ENCODE measurements at places on chromosomes 6 and 20. TPM values are rescaled to one million over a fixed set of nuclear protein-coding genes. Genes with fewer than 3 reads are reported as not detected.

The GRM1 gene
- total RNA-seq = not detected

The SLC24A3 gene
- total RNA-seq = not detected

The ZSCAN16 gene
- 8.1 TPM for total RNA-seq

The WFDC10B gene
- total RNA-seq = not detected

The PLEKHG1 gene
- 1.3 TPM for total RNA-seq

The IL17A gene
- not detected for total RNA-seq

The HSPA1L gene
- 0.69 TPM for total RNA-seq

The GLO1 gene
- 194 TPM for total RNA-seq

The RSPH9 gene
- not detected for total RNA-seq

The HLA-DOB gene
- total RNA-seq = 0.29 TPM

The RIPPLY2 gene
- total RNA-seq = not detected

The TBXT gene
- total RNA-seq = not detected

The ACTR5 gene
- total RNA-seq = 16.1 TPM

The TRIM38 gene
- total RNA-seq = 6.4 TPM

The SEL1L2 gene
- total RNA-seq = not detected

The GMPR gene
- 5.0 TPM for total RNA-seq

The CNR1 gene
- not detected for total RNA-seq

The EFCAB8 gene
- not detected for total RNA-seq

The AIF1 gene
- total RNA-seq = not detected

The GSTA2 gene
- not detected for total RNA-seq

The TLDC2 gene
- total RNA-seq = not detected

The CPNE5 gene
- 0.29 TPM for total RNA-seq

The DLL1 gene
- 1.2 TPM for total RNA-seq

The PDE10A gene
- 2.1 TPM for total RNA-seq

The MYMX gene
- total RNA-seq = not detected

The RAB44 gene
- total RNA-seq = not detected

Data from PC-3 (cell line).